Muscle of leg (tissue), 16 donors: ENCODE measurements at places on chromosomes 6 and 20.

- H3K4me1 ChIP-seq, result peaks cover 9% of the 10 kb centered on the region
- H3K36me3 ChIP-seq, result no peaks in the 10 kb centered on the region
- no peak overlapping the region for H3K27ac ChIP-seq
- no peaks in the 10 kb centered on the region for H3K27me3 ChIP-seq
Observed at GRCh38 chr6:161200610-161201370, 73.1 kb downstream of the AGPAT4 start.

DNA sequence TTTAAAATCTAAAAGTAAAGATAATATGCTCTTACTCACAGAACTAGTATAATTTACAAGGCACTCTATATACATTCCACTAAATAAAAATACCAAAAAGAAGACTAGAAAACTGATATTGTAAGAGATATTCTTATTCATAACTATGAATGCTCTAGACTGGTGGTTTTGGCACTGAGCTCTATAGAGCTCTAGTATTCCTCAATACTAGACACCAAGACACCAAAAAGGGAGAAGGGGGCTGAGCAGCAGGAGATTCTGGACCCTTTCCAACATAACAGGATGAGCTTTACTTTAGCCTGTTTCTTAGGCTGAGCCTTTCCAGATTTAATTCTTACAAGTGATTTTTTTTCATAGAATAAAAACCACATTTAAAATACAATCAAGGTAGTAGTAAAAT, 173.6 kb downstream of the COL21A1 start:
- no peaks in the 10 kb centered on the region for H3K4me1 ChIP-seq
- H3K27ac ChIP-seq, result no peak overlapping the region
- no peak overlapping the region for H3K4me3 ChIP-seq
- no peak for DNase-seq

- no peak overlapping the region for H3K4me3 ChIP-seq
- H3K4me1 ChIP-seq, result peaks cover 11% of the 10 kb centered on the region
- no peak overlapping the region for H3K27ac ChIP-seq
- no peak for DNase-seq
Observed at GRCh38 chr20:32979201-32979998, 24.8 kb downstream of the SUN5 start.

DNA sequence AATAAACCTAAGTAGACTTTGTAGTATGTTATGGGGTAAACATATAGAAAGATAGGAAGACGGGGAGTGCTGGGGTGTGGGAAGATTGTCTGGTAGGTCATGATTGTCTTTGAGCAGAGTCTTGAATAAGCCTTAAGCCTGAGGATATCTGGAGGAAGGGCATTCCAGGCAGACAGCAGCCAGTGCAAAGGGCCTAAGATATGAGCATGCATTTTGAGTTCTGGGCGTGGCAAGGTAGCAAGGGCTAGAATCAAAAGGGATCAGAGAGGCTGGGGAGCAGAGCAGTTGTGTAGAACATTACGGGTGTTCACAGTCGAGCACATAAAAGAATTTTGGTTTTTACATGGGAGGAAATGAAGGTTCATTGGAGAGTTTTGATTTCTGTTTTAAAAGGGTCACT, 14.3 kb downstream of the BICRAL start:
- no peaks in the 10 kb centered on the region for H3K36me3 ChIP-seq
- no peaks in the 10 kb centered on the region for H3K27me3 ChIP-seq
- no peaks in the 10 kb centered on the region for H3K4me1 ChIP-seq

- no peak overlapping the region for H3K4me3 ChIP-seq
- DNase-seq, result no peak
- no peak overlapping the region for H3K27ac ChIP-seq
- peaks cover 5% of the 10 kb centered on the region for H3K4me1 ChIP-seq
- H3K36me3 ChIP-seq, result no peaks in the 10 kb centered on the region
- no peaks in the 10 kb centered on the region for H3K27me3 ChIP-seq
Observed at GRCh38 chr6:156660389-156660788, 116.8 kb upstream of the ARID1B start.

DNA sequence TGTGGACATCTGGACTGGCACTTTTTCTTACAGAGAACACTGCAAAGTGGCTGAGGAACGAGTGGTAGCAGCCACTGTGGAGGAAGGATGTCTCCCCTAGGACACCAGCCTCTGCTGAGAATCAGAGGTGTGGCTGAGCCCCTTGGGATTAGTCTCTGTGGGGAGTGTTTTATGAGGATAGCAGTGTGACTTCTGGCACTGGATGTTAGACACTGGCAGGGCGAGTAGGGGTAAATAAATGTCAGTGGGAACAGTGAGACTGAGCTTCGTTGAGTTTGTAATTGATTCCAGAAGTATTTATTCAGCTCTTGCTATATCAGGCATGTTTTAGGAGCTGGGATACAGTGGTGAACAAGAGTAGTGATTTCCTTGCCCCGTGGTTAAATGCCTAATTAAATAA, 124.0 kb downstream of the JARID2 start:
- no peak overlapping the region for H3K27ac ChIP-seq
- DNase-seq, result no peak
- H3K27me3 ChIP-seq, result no peaks in the 10 kb centered on the region
- H3K4me3 ChIP-seq, result no peak overlapping the region
- H3K36me3 ChIP-seq, result peaks cover 2% of the 10 kb centered on the region
- H3K4me1 ChIP-seq, result peaks cover 6% of the 10 kb centered on the region

- H3K4me1 ChIP-seq, result peaks cover 40% of the 10 kb centered on the region
- peak overlapping the region; percentile 69 for H3K27ac ChIP-seq
- no peak overlapping the region for H3K4me3 ChIP-seq
- H3K27me3 ChIP-seq, result no peaks in the 10 kb centered on the region
Observed at GRCh38 chr6:107642861-107643328, 153.0 kb downstream of the SOBP start.

DNA sequence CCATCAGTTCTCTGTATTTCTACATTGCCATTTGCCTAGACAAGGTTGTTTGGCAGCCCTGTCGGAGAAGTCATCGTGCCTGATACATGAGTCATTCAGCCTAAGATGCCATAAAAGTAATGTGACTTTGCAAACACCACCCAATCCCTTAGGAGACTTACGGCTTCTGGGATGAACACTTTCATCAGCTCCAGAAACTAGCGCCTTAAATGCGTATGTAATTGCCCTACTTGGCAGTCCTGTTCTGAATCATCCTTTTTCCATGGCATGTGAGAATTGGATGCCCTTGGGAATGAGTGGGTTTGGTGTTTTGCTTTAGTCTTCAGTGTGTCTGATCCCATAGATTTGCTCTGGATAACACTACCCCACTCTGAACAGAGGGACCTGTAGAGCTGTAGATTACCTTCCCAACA, 158.5 kb downstream of the SASH1 start:
- no peak overlapping the region for H3K4me3 ChIP-seq
- peak overlapping the region; percentile 88 for H3K27ac ChIP-seq
- no peaks in the 10 kb centered on the region for H3K27me3 ChIP-seq
- peak; percentile 82 for DNase-seq
- no peaks in the 10 kb centered on the region for H3K36me3 ChIP-seq

GRCh38 chr6:88899569-88900316, 63.7 kb downstream of the RNGTT start:
- no peak overlapping the region for H3K27ac ChIP-seq
- H3K4me1 ChIP-seq, result no peaks in the 10 kb centered on the region
- H3K36me3 ChIP-seq, result peaks cover 5% of the 10 kb centered on the region
- no peak overlapping the region for H3K4me3 ChIP-seq
- DNase-seq, result no peak

DNA sequence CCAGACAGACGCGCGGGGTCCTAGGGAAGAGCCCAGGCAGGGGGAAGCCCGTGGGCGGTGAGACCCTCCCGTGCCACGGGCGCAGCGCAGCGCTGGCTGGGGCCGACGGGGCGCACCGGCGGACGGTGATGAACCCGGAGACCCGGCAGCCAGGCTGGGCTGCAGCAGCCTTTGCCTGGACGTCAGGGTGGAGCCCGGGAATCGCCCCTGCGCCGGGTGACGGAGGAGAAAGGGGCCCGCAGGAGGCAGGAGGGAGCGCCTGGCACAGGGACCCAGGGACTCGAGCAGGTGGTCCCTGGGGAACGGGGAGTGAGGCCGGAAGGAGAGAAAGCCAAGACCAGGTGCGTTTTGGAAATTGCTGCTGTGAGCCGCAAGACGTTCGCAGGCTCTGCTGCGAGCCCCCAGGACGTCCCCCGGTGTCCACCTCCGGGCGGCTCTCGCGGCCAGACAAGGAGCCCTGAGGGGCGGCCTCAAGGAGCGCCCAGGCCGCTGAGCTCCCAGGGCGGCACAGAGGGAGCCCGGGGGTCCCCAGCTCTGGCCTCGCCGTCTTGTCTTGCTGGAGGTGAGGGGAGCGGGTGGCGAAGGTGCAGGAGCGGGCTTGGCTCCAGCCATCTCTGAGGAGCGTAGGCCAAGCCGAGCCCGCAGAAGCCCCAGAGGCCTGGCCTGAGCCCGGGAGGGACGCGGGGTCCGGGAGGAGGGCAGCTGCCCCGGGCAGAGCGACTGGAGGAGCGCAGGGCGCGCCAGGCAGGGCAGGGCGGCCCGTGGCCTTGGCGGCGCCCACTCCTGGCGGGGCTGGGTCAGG, 191.2 kb upstream of the PDE10A start:
- peaks cover 7% of the 10 kb centered on the region for H3K4me1 ChIP-seq
- H3K27ac ChIP-seq, result no peak overlapping the region
- DNase-seq, result no peak
- H3K36me3 ChIP-seq, result no peaks in the 10 kb centered on the region
- H3K4me3 ChIP-seq, result no peak overlapping the region

DNA sequence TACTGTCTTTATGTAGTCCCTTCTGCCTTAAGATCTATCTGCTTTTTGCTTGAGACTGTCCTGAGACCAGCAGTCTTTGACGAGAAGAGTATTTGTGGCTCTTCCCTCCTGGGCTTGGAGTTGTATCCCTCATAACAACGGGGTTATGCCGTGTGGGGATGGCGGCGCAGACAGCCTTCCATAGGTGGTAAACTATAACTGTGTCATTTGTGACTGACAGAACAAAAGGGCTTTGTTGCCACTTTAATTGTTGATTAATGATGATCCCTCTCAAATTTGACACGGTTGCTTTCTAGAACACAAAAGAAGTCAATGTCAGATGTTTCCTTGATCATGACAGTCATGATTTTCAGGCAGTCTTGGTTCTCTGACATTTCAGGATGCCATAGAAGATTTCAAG, 196.6 kb downstream of the JARID2 start:
- H3K36me3 ChIP-seq, result no peaks in the 10 kb centered on the region
- peaks cover 19% of the 10 kb centered on the region for H3K4me1 ChIP-seq
- no peak for DNase-seq
- H3K27ac ChIP-seq, result no peak overlapping the region
- no peak overlapping the region for H3K4me3 ChIP-seq

- H3K27ac ChIP-seq, result no peak overlapping the region
- no peaks in the 10 kb centered on the region for H3K27me3 ChIP-seq
- no peaks in the 10 kb centered on the region for H3K4me1 ChIP-seq
- H3K36me3 ChIP-seq, result no peaks in the 10 kb centered on the region
Observed at GRCh38 chr6:157099912-157100593, 223.3 kb downstream of the TMEM242 start.

GRCh38 chr6:133512410-133513016, 271.4 kb downstream of the EYA4 start:
- no peak overlapping the region for H3K27ac ChIP-seq
- peak; percentile 57 for DNase-seq
- no peaks in the 10 kb centered on the region for H3K4me1 ChIP-seq
- H3K27me3 ChIP-seq, result no peaks in the 10 kb centered on the region

- H3K27ac ChIP-seq, result no peak overlapping the region
- H3K4me1 ChIP-seq, result peaks cover 13% of the 10 kb centered on the region
- peaks cover 19% of the 10 kb centered on the region for H3K36me3 ChIP-seq
- no peaks in the 10 kb centered on the region for H3K27me3 ChIP-seq
- DNase-seq, result peak; percentile 60
Observed at GRCh38 chr20:19943061-19943521, 74.1 kb upstream of the NAA20 start.

DNA sequence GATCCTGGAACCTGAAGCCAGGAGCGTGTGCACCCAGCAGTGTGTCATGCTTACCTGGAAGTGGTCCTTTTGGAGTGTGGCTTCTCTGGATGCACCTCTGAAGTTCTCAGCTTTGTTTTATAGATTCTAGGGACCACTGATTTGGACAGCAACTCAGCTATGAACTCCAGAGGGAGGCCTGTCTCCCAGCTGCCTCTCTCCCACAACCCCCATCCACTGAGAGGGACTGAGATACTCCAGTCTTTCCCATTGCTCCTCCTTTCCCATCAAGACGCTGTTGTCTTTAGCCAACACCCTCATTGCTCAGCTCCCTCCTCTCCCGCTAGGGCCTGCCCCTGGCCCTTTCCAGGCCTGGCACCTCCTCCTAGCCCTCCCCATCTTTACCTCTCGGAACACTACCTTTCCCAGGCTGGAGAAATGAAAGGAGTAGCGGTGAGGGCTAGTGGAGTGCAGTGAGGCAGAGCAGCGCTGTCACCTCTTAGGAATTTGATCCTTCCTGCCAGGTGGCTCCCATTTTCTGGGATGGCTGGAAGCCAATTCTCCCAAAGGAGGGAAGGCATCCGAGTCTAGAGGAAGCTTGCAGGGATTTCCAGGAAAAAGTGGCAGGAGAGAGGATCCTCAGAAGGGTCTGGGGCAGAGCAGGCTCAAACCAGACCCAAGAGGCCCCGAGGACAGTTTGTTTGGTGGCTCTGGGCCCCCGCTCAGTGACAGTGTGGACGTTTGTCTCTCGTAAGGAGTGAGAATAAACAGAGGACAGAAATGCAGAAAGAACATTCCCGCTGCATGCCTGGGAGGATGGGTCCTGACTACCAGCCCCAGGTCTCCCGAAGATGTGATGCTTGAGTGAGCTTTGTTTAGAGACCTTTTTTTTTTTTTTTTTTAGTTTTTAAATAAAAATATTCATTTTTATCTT, at the start of gene LRRN4:
Gene LRRN4 (minus strand): TSS at position 285 of the 913 bp plus-strand sequence. CDS start 1,261 bp downstream, outside the sequence.
- H3K36me3 ChIP-seq, result no peaks in the 10 kb centered on the region
- peak; percentile 48 for DNase-seq

DNA sequence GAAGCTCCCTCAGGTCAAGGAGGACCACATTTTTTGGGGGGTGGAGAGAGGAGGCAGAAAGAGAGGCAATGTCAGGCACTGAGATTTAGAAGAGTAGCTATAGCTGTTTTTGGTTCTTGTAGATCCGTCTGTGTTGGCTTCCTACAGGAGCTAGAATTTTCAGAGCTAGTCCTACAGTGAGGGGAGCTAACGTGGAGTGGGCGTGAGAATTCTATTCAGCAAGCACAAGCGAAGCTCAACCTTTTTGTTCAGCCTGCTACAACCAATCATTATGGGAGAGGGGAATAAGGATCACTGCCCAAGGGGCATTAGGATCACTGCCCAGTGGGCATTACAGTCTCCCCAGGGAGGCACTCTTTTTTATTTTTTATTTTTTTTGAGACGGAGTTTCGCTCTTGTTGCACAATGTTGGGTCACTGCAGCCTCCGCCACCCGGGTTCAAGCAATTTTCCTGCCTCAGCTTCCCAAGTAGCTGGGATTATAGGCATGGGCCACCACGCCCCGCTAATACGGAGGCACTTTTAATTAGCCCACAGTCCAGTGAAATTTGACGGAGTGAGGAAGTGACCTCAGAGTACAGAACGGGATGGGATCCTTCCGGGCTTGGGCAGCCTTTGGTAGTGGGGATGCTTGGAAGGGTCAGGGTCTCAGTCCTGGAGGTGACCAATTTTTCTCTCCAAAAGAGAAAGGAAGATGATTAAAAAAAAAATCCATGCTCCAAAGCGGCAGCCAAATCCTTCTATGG, 1.1 kb upstream of the PANK2 start:
- DNase-seq, result peak; percentile 69
- no peaks in the 10 kb centered on the region for H3K27me3 ChIP-seq
- H3K4me3 ChIP-seq, result peak overlapping the region; percentile 93
- H3K4me1 ChIP-seq, result peaks cover 16% of the 10 kb centered on the region
- H3K36me3 ChIP-seq, result peaks cover 16% of the 10 kb centered on the region
- H3K27ac ChIP-seq, result peak overlapping the region; percentile 95
